Fibroblast of skin of scalp (primary cell): ENCODE measurements at places on chromosomes 1 and 21.
A peak's percentile ranks its signal among the peaks of the same experiment; 100 is the strongest.

GRCh38 chr1:209106237-209106741 is 477.2 kb upstream of the CAMK1G start:
- peak; percentile 93 for DNase-seq

DNA sequence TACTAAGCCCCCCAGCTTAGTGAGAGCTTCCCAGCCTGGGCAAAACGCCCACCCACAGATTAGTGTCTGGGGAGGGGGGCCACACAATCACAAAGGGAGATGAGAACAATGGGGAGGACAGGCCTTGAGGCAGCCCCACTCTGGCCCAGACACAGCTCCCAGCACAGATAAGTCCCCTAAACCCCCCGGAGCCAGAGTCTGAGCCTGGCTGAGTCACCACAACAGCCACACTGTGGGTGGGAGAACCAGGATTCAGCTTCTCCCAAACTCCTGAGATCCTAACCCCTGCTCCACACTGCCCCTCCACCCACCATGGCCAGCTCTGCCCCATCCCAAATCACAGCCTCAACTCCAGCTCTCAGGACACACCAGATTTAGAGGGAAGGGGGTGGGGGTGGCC is 4.2 kb downstream of the NECTIN4 start:
- DNase-seq = peak; percentile 56

GRCh38 chr1:1302951-1303509 is 4.7 kb downstream of the ACAP3 start:
- DNase-seq = no peak

- no peak for DNase-seq
These were observed 262.8 kb downstream of the LTN1 start for GRCh38 chr21:28729887-28730286.

GRCh38 chr1:182092336-182092735 is 30.8 kb upstream of the ZNF648 start:
- DNase-seq = no peak
